ENCODE measurements at places on chromosomes 7 and 10.
A peak's percentile ranks its signal among the peaks of the same experiment; 100 is the strongest.

GRCh38 chr7:138074121-138074520, 2.1 kb upstream of the AKR1D1 start:
- DNase-seq: no peak

- DNase-seq: no peak
These were observed 105.8 kb upstream of the KLF6 start for GRCh38 chr10:3890602-3891352.

- no peak for DNase-seq
These were observed 33.7 kb upstream of the GATAD1 start for GRCh38 chr7:92413550-92413949.

- DNase-seq: peak; percentile 56
These were observed 804 bp downstream of the UNC5B start for GRCh38 chr10:71213127-71213621.

- no peak for DNase-seq
These were observed 323.0 kb upstream of the PODXL start for GRCh38 chr7:131879424-131879823.

- DNase-seq: peak; percentile 3
These were observed 168.0 kb upstream of the AHR start for GRCh38 chr7:17130281-17131059.

DNA sequence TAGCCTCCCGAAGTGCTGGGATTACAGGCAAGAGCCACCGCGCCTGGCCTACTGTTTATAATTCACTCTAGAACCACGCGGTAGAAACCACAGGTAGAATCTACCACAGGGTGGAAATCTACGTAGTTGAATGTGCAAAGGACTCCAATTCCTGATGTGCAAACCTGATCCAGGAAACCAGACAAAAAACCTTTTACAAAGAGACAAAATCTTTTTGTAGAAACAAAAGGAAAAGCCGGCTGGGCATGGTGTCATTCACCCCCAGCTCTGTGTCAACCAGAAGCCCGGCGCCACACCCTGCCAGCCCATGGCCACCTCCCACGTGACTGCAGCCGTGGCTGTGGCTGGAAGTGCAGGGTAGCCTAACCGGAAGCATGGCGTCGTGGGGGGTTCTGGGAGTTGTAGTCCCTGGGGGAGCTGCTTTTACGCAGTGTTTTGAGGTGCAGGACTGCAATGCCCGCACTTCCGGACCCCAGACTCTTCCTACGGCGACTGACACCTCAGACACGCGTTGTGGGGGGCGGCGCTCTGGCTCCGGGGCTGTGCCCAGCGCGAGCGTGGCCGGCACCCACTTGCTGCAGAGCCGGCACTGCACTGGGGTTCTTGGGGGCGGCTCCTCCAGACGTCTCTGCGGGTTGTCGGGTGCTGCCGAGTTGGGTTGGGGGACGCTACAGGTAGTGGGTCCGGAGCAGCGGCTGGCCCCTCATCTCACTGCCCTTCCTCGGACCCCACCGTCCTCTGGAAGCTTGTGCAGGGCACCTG, 41.5 kb upstream of the RNF216 start:
- peak; percentile 94 for DNase-seq

GRCh38 chr7:154383045-154383444, 330.8 kb downstream of the DPP6 start:
- DNase-seq: no peak

- no peak for DNase-seq
These were observed 201.2 kb downstream of the LHFPL3 start for GRCh38 chr7:104529567-104529966.

- no peak for DNase-seq
These were observed 92.2 kb downstream of the AVL9 start for GRCh38 chr7:32587411-32587948.

DNA sequence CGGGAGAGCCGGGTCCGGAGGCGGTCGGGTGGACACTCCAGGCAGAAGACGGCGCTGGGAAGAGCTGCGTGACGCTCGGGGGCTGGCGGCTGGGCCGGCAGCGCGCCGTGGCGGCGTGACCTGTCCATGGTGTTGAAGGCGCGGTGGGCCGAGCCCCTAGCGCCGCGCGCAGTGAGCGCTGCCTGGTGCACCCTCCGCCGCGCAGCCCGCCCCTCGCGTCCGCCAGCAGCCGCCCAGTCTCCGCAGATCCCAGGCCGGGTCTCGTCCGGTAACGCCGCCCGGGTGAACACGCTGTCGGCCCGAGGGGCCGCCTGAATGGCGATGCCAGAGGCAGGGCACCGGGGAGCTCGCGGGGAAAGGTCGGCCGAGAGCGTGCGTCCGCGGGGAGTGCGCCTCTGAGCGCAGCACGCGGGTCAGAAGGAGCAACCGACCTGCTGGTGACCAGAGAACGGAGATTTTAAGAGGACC, 657 bp upstream of the TMEM178B start:
- peak; percentile 42 for DNase-seq

GRCh38 chr7:149870701-149871483, 2.9 kb upstream of the ATP6V0E2 start:
- no peak for DNase-seq

- no peak for DNase-seq
These were observed 676.4 kb upstream of the NRP1 start for GRCh38 chr10:34010891-34011290.

DNA sequence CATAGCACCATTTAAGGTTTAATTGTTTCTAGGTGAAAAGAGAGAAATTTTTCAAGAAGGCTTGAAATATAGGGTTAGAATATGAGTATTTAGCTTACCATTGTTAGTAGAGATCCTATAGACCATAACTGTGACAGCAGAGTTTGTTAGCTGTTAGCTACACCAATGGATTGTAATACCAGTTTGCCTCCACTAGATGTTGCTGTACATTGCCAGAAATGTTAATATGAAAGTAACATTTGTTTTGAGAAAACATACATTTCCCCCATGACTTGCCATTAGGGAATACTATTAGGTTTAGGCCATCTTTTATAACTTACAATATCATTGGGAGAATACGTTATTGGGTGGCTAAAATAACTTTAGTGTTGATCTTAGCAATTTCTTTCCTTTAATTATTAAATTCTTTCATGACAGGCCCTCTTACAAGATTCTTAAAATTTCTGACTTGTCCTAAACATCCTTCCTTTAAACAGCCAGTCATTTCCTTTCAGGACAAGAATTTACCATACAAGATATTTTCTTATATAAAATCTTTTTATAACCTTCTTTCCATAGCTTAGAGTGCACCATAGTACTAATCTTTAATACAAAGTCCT, 39.5 kb downstream of the ZNF117 start:
- DNase-seq: peak; percentile 58

GRCh38 chr7:44383566-44383965, 58.2 kb upstream of the CAMK2B start:
- no peak for DNase-seq

DNA sequence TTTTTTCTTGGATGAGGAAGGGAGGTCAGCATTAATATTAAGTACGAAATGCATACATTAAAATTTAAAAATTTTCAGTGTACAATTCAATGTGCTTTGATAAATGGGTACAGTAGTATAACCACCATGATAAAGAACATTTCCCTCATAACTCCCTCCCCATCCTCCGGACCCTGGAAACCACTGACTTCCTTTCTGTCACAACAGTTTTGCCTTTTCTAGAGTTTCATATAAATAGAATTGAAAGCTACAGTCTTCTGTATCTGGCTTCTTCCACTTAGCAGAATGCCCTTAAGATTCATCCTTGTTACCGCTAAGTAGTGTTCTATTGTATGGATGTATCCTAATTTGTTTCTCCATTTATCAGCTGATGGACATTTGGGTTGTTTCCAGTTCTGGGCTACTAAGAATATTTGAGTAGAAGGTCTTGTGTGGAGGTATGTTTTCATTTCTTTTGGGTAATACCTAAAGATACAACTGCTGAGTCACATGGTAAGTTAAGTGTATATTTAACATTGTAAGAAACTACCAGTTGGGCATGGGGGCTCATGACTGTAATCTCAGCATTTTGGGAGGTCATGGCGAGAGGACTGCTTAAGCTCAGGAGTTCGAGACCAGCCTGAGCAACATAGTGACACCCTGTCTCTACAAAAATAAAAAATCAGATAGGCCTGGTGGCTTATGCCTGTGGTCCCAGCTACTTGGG, 30.8 kb downstream of the ABI1 start:
- no peak for DNase-seq

GRCh38 chr10:127024685-127025435, 119.6 kb downstream of the DOCK1 start:
- no peak for DNase-seq

DNA sequence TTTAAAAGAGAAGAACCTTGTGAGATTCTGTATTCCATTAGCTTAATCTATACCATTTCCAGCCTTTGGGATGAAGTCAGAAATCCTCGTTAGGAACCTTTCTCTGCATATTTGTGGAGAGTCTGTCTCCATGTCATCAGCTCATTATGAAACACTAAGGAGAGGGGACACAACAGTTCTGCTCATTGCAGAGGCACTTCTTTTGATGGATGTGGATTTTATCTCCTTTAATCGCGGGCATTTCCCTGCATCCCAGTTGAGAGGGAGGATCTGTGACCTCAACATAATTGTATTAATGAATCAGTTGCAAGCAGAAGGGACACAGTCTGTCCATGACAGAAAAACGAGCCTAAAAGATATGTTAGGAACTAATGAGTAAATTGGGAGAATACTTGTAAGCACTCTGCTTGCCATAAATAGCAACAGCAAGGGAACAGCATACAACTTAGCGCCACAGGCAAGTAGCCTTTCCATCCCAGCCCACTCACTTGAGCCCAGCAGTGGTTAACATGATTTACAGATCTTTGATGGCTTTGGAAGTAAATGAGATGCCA, 37.9 kb downstream of the SORCS1 start:
- DNase-seq: no peak

DNA sequence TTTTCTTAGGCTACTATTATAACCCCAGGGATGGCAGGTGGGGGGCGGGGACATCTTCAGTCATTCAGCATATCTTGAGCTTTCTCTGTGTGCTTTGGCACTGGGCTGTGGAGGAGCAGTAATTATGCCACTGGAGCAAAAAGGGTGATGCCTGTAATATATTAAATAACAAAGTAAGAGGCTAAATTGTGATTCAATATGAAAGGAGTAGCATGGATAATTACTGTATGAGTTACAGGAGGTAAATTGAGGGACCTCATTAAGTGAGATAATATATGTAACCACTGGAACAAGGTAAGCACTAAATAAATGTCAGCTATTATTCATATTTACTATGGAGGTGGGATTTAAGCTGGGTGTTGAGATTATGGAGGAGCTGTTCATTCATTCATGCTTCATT, 3.3 kb upstream of the STN1 start:
- peak; percentile 11 for DNase-seq

DNA sequence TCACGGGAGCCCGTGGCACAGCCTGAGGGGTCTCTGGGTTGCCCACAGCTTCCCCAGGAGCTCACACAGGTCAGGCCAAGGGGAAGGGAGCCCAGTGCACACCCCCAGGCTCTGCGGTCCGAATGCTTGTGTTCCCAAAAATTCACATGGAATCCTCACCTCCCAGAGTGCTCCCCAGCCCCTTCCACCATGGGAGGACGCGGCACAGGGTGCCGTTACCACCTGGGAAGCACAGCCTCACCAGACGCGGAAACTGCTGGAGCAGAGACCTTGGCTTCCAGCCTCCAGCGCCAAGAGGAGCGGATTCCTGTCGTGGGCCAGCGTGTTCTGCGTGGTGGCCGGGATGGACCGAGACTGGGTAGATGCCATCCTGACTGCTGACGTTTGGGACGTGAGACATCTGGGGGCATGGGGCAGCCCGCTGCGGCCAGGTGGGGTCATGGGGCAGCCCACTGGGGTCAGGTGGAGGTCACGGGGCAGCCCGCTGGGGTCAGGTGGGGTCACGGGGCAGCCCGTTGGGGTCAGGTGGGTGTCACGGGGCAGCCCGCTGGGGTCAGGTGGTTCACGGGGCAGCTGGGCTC, 149.4 kb downstream of the WDR37 start:
- no peak for DNase-seq

- no peak for DNase-seq
These were observed 110.6 kb downstream of the ACTR3B start for GRCh38 chr7:152870106-152870693.

DNA sequence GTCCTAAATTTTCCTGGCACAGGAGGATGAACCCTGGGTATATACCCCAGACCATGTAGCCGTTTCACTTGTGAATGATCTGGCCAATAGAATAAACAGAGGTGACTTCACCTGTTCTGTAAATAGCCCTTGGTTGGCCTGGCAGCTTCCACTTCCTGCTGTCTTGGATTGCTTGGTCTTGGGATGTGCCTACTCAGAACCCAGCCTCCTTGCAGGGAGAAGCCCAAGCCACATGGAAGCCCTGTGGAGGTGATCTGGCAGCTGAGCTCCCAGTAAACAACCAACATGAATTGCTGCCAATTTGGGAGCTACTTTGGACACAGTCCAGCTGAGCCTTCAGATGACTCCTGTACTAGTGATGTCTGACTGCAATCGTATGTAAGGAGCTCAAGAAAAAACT, 4.8 kb upstream of the RAPGEF5 start:
- peak; percentile 86 for DNase-seq

DNA sequence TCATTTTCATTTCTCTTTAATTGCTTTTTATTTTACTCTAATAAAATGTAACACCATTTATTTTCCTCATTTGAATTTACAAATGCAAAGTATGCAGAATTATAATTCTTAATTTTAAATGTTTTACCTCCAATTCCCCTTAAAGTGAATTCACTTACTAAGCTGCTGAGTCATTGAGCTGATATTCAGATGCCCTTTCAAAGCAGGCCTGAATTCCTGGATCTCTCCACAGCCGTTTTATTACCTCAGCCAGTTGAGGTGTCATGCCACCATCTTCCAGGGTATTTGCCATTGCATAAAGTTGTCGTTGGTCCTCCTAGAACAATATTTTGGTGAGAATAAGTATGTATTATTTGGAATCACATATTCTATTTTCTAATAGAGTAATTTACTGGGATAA, 33.2 kb downstream of the GNAT3 start:
- DNase-seq: no peak

GRCh38 chr10:110409926-110410325, 87.8 kb upstream of the DUSP5 start:
- no peak for DNase-seq

Measured in NCI-H345 (cell line).